ENCODE measurements at places on chromosomes 5 and 9. TPM values are rescaled to one million over a fixed set of nuclear protein-coding genes. Genes with fewer than 3 reads are reported as not detected.

Gene LRRC19
- total RNA-seq: not detected

Gene EIF4EBP3
- 6.0 TPM for total RNA-seq

Gene PRR16
- 0.74 TPM for total RNA-seq

Gene ZDHHC12
- 144 TPM for total RNA-seq

Gene DNAJA1
- total RNA-seq: 77.1 TPM

Gene LRRTM2
- total RNA-seq: not detected

Data from airway epithelial cell (primary cell).